ENCODE measurements at places on chromosomes 3 and 15.

- H3K36me3 ChIP-seq: no peaks in the 10 kb centered on the region
- no peaks in the 10 kb centered on the region for H3K27me3 ChIP-seq
- H3K4me1 ChIP-seq: no peaks in the 10 kb centered on the region
- H3K27ac ChIP-seq: no peak overlapping the region
- no peak overlapping the region for H3K4me3 ChIP-seq
Observed at GRCh38 chr15:52069559-52069958, 43.0 kb downstream of the BCL2L10 start.

DNA sequence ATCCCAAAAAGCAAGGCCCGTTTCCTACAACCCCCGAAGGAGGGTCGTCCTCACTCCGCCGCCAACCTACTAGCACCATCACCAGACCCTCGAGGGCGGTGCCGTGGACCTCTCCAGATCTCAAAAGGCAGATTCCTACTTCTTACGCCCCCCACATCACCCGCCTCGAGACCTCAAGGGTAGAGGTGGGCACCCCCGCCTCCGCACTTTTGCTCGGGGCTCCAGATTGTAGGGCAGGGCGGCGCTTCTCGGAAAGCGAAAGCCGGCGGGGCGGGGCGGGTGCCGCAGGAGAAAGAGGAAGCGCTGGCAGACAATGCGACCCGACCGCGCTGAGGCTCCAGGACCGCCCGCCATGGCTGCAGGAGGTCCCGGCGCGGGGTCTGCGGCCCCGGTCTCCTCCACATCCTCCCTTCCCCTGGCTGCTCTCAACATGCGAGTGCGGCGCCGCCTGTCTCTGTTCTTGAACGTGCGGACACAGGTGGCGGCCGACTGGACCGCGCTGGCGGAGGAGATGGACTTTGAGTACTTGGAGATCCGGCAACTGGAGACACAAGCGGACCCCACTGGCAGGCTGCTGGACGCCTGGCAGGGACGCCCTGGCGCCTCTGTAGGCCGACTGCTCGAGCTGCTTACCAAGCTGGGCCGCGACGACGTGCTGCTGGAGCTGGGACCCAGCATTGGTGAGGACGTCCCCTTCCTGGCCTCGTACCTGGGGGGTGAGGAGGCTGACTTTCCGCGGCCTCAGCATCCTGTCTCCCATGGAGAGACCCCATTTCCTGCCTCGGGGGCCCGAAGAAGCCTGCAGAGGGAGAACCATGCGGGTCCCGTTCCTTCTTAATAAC lies at the start of gene MYD88:
Gene MYD88, plus strand, starts transcription at position 313 of the 842 bp plus-strand sequence. Its CDS starts 40 bp downstream, at position 353.
- H3K4me3 ChIP-seq: peak within 1 kb of the TSS; percentile 89
- H3K4me1 ChIP-seq: peaks cover 24% of the 10 kb centered on the region
- peak; percentile 84 for DNase-seq
- no peaks in the 10 kb centered on the region for H3K27me3 ChIP-seq

DNA sequence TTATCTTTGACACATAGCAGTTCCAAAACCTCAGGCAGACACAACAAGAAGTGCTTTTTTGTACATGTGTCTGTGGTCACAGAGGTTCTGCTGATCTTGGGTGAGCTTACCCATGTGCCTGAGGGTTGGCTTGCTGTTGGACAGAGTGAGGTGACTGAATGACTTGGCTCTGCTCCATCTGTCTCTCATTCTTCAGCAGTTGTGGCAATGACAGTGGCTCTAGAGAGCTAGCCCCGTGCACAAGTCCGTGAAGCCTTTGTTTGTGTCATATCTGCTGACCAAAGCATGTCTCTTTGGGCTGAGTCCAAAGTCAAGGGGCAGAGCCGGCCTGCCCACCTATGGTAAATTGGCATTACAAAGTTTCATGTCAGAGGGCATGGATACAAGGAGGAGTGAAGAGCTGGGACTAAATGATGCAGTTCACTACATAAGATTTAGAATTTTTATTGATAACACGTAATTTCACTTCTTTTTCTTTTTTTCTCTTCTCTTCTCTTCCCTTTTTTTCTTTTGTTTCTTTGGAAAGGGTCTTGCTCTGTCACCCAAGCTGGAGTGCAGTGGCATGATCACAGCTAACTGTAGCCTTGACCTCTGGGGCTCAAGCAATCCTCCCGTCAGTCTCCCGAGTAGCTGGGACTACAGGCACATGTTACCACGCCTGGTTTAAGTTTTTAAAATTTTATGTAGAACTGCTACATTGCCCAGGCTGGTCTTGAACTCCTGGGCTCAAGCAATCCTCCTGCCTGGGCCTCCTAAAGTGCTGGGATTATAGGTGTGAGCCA lies 77.9 kb downstream of the ITPR1 start:
- no peak overlapping the region for H3K27ac ChIP-seq
- H3K4me1 ChIP-seq: no peaks in the 10 kb centered on the region
- H3K36me3 ChIP-seq: no peaks in the 10 kb centered on the region
- DNase-seq: no peak
- no peak overlapping the region for H3K4me3 ChIP-seq

- peaks cover 5% of the 10 kb centered on the region for H3K4me1 ChIP-seq
- H3K27ac ChIP-seq: no peak within 1 kb of the TSS
- H3K36me3 ChIP-seq: no peaks in the 10 kb centered on the region
- peak within 1 kb of the TSS; percentile 30 for H3K4me3 ChIP-seq
Observed at GRCh38 chr3:49903451-49904424, at the start of gene MST1R. TSS of gene MST1R (minus strand) at chr3:49903873. CDS start at chr3:49903609, 264 bp downstream.

DNA sequence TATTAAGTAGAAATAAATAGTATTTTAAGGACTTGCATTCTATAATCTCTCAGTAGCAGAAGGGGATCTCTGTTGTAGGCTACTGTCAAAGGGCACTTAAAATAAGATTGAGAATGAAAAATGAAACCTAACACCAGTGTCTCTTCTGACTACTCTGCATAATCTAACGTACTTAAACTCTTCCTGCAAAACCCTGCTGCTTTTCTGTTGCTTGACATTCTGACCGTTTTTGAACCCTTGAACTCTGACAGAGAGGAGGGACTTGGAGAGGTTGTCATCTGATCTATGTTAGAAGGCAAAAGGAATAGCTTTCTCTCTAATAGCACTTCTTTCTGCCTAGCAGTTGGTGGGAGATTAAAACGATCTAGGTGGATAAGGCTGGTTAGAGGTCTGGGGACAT lies 204.6 kb downstream of the ZIC1 start:
- no peak overlapping the region for H3K4me3 ChIP-seq
- no peaks in the 10 kb centered on the region for H3K4me1 ChIP-seq
- H3K27me3 ChIP-seq: no peaks in the 10 kb centered on the region
- DNase-seq: no peak
- no peaks in the 10 kb centered on the region for H3K36me3 ChIP-seq
- no peak overlapping the region for H3K27ac ChIP-seq

DNA sequence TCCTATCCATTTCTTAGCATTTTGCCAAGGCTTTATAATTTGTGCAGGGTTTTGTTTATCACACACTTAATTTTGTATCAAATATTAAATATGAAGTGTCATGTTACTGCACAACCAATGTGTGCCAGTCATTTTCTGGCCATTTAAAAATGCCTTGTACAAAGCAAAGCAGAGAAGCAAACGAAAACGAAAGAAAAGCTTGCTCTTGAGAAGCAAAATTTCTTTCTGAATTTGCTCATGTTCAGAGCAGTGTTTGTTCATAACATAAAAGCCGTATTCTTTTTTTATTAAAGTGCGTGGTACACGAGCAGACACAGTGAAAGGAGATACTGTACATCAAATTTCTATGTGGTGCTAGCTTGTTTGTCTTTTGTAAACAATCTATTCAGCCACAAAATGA lies 792.6 kb downstream of the NAALADL2 start:
- H3K4me3 ChIP-seq: no peak overlapping the region
- H3K36me3 ChIP-seq: no peaks in the 10 kb centered on the region
- DNase-seq: no peak
- no peaks in the 10 kb centered on the region for H3K27me3 ChIP-seq

DNA sequence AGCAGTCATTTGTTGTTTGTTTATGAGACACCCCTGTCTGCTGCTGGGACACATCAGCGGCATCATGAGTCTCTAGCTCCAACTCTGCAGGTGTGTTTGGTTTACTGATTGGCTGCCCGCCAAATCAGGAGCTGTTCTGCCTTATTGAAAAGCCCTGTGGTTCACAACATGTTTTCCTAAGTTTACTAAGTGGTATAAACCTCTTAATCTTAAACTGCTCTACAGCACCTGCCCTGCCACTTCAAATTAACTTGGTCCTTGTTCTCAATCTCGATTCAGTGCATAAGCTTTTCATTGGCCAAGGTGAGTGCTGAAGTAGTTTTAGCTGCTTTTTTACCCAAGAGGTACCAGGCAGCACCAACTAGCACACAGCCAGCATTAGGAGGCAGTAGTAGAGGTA lies 77.8 kb upstream of the WDR72 start:
- DNase-seq: no peak
- no peak overlapping the region for H3K27ac ChIP-seq
- H3K4me1 ChIP-seq: no peaks in the 10 kb centered on the region
- no peaks in the 10 kb centered on the region for H3K36me3 ChIP-seq
- no peak overlapping the region for H3K4me3 ChIP-seq

DNA sequence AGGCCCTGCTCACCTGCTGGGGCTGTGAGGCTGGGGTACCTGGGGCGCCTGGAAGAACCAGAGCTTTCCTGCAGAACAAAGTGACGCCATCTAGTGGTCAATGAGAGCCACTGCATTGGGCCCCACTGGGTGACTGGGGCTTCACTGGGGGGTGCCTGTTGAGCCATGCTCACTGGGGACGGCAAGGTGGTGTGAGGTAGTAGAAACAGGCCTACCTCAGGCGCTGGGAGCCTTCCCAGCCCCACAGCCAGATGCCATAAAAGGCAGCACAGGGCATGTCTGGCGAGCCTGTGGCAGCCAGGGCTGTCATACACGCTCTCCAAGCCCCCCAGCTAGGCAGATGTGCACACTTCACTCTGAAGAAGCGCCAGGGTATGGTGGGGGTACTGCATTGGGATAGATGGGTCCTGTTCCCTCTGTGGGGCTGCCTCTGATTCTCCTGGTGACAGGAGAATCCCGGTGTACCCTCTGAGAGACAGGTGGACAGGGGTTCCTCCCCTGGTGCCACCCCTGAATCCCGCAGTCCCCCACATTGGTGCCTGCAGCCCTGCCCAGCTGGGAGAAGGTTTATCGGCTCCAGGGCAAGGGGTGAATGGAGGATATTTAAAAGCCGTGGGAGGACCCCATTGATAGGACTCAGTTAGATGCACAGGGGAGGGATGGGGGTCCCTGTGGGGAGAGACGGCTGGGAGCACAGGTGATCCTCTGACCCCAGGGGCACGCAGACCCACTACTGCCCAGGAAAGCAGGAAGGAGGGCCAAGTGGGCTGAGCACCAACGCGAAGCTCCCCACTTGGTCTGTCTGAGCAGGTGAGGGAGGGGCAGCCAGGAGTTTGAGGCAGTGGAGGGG lies 178.8 kb downstream of the NSMCE3 start:
- no peaks in the 10 kb centered on the region for H3K27me3 ChIP-seq
- no peaks in the 10 kb centered on the region for H3K36me3 ChIP-seq
- no peak overlapping the region for H3K27ac ChIP-seq
- peak; percentile 36 for DNase-seq
- no peak overlapping the region for H3K4me3 ChIP-seq
- no peaks in the 10 kb centered on the region for H3K4me1 ChIP-seq

DNA sequence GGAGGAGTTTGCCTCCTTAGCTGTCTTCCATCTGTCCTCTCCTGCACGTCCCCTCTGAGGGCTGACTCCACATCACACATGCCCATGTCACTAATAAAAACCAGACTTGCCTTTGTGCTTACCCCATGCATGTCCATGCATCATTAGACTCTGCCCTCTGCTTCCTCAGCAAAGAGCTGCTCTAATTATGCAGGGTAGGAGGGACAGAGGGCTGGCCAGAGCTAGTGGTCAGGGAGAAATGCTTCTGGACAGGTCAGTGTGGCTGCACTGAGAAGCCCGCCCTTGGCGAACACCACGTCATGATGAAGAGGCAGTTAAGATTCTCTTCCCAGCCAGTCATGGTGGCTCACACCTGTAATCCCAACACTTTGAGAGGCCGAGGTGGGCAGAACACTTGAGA lies 8.9 kb downstream of the CA12 start:
- no peak overlapping the region for H3K27ac ChIP-seq
- H3K36me3 ChIP-seq: no peaks in the 10 kb centered on the region

- no peaks in the 10 kb centered on the region for H3K36me3 ChIP-seq
- no peaks in the 10 kb centered on the region for H3K4me1 ChIP-seq
- no peaks in the 10 kb centered on the region for H3K27me3 ChIP-seq
- H3K27ac ChIP-seq: no peak overlapping the region
- no peak overlapping the region for H3K4me3 ChIP-seq
- DNase-seq: peak; percentile 83
Observed at GRCh38 chr3:44198284-44199269, 43.1 kb upstream of the TOPAZ1 start.

DNA sequence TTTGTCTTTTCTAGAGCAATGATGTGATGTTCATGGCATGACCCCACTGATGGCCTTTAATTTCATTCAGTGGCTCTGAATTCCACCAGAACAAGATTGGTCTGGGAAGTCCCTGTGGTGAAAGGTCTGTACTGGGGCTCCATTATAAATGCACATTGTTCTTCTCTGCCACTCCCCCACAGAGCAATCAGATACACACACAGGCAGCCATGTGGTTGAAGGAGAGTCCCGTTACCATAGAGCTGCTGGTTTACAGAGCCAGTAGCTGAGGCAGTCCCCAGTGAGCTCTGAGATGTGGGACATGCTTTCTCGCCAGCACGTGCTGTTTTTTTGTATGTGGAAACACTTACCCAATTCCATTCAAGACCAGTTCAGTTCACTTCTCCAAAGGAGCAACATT lies 172.7 kb upstream of the TRIM42 start:
- H3K4me1 ChIP-seq: peaks cover 33% of the 10 kb centered on the region
- H3K27me3 ChIP-seq: no peaks in the 10 kb centered on the region
- H3K36me3 ChIP-seq: no peaks in the 10 kb centered on the region
- no peak overlapping the region for H3K4me3 ChIP-seq
- H3K27ac ChIP-seq: peak overlapping the region; percentile 36

- no peak overlapping the region for H3K4me3 ChIP-seq
- DNase-seq: no peak
- H3K4me1 ChIP-seq: no peaks in the 10 kb centered on the region
- H3K36me3 ChIP-seq: no peaks in the 10 kb centered on the region
- no peak overlapping the region for H3K27ac ChIP-seq
Observed at GRCh38 chr3:53416530-53416929, 69.2 kb upstream of the DCP1A start.

Measured in testis (tissue), 5 donors.